ENCODE measurements at places on chromosomes 7 and 10. TPM values are rescaled to one million over a fixed set of nuclear protein-coding genes. Genes with fewer than 3 reads are reported as not detected.

Gene GRB10
- total RNA-seq = 3.7 TPM

Gene LIPN
- total RNA-seq = 3.0 TPM

Gene GIMAP8
- total RNA-seq = 4.2 TPM

Gene ZNF282
- 10.7 TPM for total RNA-seq

Gene VPS37D
- 0.63 TPM for total RNA-seq

Gene PPP1R9A
- 1.6 TPM for total RNA-seq

Gene BLNK
- 3.6 TPM for total RNA-seq

Gene ADAMTS14
- not detected for total RNA-seq

Gene FXYD4
- total RNA-seq = not detected

Gene MTPN
- total RNA-seq = 181 TPM

Gene ADAM12
- total RNA-seq = 1.7 TPM

Gene PIK3AP1
- total RNA-seq = 49.0 TPM

Gene FAM25C
- not detected for total RNA-seq

Gene CALML5
- not detected for total RNA-seq

Gene LAMB4
- total RNA-seq = 0.10 TPM

Gene GPER1
- total RNA-seq = 0.42 TPM

Gene WIPF3
- under 0.01 TPM for total RNA-seq

Gene SRGN
- total RNA-seq = 1,782 TPM

Gene GPR37
- 0.10 TPM for total RNA-seq

Gene SH2D4B
- 0.10 TPM for total RNA-seq

Gene SDK1
- total RNA-seq = 0.31 TPM

Gene TNS3
- total RNA-seq = 9.2 TPM

Gene DNAH11
- under 0.01 TPM for total RNA-seq

Gene PNLIPRP1
- not detected for total RNA-seq

Gene ANKRD30A
- not detected for total RNA-seq

Gene CALHM1
- not detected for total RNA-seq

Gene WNT8B
- not detected for total RNA-seq

Gene CFAP43
- total RNA-seq = 0.10 TPM

Gene BRAT1
- total RNA-seq = 7.7 TPM

Gene ZNF853
- 3.8 TPM for total RNA-seq

Gene GBX1
- not detected for total RNA-seq

Gene ZNF680
- 16.7 TPM for total RNA-seq

Gene MICALL2
- 2.7 TPM for total RNA-seq

Gene GATA3
- 7.3 TPM for total RNA-seq

Gene IL2RA
- total RNA-seq = 3.7 TPM

Gene MRPS17
- 6.4 TPM for total RNA-seq

Gene CPA2
- not detected for total RNA-seq

Gene PGAM2
- 0.63 TPM for total RNA-seq

Gene TRIM74
- 0.21 TPM for total RNA-seq

Gene NRCAM
- total RNA-seq = 1.5 TPM

Gene INTS15
- total RNA-seq = 22.2 TPM

Gene MINDY3
- 61.1 TPM for total RNA-seq

Gene TAS2R4
- total RNA-seq = 0.31 TPM

Gene FAM25A
- total RNA-seq = not detected

Gene TRIL
- total RNA-seq = not detected

Gene UCMA
- total RNA-seq = not detected

Gene EGR2
- 11.9 TPM for total RNA-seq

Gene LIPF
- total RNA-seq = not detected

Gene CABCOCO1
- not detected for total RNA-seq

Gene ZNF239
- total RNA-seq = 0.31 TPM

Gene HHEX
- total RNA-seq = 30.3 TPM

Gene NPC1L1
- not detected for total RNA-seq

Gene LBX1
- not detected for total RNA-seq

Gene BMPER
- total RNA-seq = 0.21 TPM

Gene CYP26C1
- not detected for total RNA-seq

Gene RELN
- under 0.01 TPM for total RNA-seq

Data from mononuclear cell (primary cell).